CD4-positive, alpha-beta memory T cell (primary cell): ENCODE measurements at places on chromosomes 16 and 17. TPM values are rescaled to one million over a fixed set of nuclear protein-coding genes. Genes with fewer than 3 reads are reported as not detected.

GRCh38 chr16:55000595-55000994, 69.9 kb downstream of the IRX5 start:
- no peak for DNase-seq

- DNase-seq: no peak
Observed at GRCh38 chr16:67845291-67846062, 1.3 kb upstream of the NUTF2 start.

DNA sequence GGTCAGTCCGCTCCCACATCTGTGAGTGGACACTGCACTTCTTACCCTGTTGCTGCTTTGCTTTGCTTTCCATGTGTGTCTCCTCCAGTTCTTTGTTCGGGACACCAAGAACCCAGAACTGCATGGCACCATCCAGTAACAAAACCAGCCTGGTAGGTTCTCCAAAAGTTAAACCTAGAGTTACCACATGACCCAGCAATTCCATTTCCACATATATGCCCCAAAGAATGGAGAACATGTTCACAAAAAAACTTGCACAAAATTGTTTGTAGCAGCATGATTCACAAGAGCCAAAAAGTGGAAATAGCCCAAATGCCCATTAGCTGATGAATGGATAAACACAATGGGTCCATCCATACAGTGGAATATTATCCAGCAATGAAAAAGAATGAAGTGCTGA, 10.3 kb upstream of the CCL22 start:
- DNase-seq: no peak

DNA sequence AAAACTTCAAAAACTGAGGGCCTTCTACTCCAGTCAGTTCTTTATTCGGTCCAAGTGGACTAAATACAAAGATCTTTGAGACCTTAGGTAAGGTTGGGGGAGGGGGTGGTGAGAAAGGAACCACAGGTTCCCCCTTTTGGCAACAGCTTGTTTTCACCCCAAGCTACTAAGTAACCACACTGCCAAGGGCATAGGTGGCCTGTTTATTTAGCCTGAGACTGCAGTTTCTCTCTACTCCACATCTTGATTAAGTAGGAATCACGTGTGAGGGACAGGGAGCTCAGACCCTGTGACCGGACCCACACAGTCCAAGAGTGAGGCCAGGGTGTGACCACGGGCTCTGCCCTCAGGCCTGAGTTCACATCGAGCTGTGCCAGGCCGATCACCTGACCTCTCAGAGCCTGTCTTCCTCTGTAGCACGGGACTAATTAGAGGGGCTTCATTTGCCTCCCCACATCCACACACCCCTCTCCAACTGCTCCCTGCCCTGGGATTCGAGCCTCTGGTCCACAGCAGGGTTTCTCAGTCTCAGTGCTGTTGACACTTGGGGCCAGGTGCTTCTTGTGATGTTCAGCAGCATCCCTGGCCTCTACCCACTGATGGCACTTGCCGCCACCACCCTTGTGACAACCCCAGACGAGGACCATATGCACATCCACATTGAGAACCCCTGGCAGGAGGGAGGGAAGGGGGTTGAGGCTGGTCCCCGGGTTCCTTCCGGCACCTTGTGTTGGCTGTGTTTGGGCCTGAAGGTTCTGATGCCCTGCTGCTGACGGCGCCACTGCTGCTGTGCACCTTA, 17.8 kb downstream of the ST6GALNAC2 start:
- DNase-seq: no peak

- DNase-seq: no peak
Observed at GRCh38 chr17:2990396-2990795, 73.0 kb downstream of the OR1D5 start.

DNA sequence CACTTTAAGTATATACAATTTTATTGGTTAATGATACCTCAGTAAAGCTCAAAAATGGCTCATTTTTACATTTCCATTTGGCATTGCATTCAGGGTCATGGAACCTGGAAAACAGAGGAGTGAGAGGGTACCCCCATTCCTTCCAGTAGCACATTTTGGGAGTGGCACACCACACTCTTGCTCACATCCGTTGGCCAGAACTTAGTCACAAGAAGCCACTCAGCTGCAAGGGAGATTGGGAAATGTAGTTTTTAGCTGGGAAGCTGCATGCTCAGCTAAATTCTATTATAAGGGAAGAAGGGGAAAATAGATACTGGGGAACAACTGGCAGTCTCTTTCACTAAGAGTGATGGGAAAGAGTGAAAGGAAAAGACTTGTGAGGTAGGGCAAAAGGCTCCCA, 102.5 kb upstream of the TMEM97 start:
- DNase-seq: no peak

DNA sequence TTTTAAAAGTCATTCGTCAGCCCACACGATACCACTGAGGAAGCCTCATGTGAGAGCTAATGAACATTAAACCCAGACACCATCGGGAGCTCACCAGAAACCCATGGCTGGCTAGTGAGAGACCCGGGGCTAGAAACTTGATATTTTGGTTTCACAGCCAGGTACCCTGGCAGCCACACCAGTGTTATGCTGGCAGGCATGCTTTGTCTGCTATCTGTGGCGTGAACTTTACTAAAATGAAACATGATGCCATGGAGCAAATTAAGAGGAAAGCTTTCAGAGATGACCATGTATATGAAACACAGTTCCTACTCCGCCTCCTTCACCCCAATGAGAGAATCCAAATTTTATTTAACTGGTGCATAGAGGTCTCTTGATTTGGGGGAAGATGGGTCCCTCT, 291.2 kb downstream of the IRX3 start:
- no peak for DNase-seq

- DNase-seq: no peak
Observed at GRCh38 chr16:67445441-67445912, 14.6 kb downstream of the HSD11B2 start.

DNA sequence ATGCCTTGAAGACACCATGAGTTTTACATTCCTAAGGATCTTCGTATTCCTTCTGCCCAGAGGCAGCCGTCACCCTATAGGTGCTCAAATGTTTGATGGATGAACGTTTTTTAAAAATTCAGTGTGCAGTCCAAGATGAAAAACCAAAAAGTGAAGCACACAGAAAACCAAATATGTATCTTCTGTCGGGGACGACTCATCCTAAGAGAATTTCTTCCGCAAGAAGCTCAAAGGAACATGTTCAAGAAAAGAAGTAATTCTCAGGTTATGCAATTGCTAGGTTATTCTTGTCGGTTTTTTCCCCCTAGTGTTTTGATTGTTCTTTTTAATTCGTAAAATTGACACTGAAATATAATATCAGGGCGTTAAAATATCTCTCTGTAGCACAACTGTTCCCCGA, 1.4 kb downstream of the CENPV start:
- DNase-seq: no peak

DNA sequence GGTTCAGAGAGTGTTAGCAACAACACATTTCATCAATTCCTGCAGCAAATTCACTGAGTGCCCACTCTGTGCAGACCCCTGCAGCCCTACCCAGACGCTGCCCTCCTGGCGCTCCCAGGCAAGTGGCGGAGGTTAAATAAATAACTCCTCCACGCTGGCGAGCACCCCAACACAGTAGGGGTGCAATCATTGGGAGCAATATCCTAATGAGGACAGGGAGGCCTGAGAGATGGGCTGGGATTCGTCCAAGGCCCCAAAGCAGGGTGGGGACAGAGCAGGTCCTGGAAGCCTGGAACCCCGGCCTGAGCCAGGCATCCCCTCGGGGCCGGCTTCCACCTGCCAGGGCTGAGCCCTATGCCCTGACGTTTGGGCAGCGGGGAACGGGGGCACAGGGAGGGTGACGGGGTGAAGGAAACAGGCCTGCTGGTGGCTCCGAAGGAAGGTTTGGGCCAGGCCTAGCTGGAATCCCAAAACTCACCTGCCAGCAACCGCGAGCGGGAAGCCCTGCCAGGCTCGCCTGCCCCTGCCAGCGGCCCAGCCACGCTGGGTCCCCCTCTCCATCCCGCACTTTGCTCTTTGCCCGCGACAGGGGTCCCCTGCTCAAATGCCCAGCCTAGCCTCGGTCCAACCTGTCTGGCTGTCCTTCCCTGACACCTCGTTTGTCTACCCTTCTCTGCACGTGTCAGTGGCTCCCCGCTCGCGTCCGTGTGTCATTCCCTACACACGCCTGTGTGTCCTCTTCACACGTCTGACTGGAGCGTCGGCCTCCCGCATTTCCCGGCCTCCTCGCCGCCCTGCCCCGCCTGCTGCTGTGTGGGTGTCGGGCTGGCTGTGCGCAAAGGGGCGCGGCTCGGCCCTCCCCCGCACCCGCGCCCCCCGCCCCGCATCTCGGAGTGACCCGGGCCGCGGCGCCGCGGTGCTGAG, 721 bp upstream of the BEAN1 start:
- no peak for DNase-seq

GRCh38 chr16:9527976-9528375, 436.5 kb downstream of the HAPSTR1 start:
- no peak for DNase-seq

- DNase-seq: no peak
Observed at GRCh38 chr16:81841722-81842121, 62.6 kb downstream of the PLCG2 start.

DNA sequence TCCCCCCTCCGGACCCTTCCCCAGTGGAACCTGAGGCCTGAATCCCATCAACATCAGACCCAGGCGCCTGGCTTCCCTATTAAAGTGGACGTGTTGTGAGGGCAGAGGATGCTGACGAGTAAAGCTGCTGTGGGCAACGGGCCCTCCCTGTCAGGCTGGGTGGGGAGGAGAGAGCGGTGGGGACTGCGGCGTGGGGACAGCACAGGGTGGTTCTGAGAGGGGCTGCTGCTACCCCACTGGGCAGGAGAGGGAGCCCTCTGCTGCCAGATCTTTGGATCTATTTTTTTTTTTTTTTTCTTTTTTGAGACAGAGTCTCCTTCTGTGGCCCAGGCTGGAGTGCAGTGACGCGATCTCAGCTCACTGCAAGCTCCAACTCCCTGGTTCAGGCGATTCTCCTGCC, 5.9 kb downstream of the CA5A start:
- DNase-seq: no peak

The IL21R gene
- 29.1 TPM for total RNA-seq

The CBX2 gene
- 0.06 TPM for total RNA-seq
